Activated T-helper 2 cell treated with anti-CD3 and anti-CD28 coated beads, Interferon-gamma antibody, Interleukin-2, Interleukin-4, amounts not matched to agents 10 μg/mL and 5 μg/mL and 100 μg/mL, durations not matched to agents 14 hours and 24 hours and 36 hours (primary cell): ENCODE measurements at places on chromosomes 2 and 18. TPM values are rescaled to one million over a fixed set of nuclear protein-coding genes. Genes with fewer than 3 reads are reported as not detected.
A peak's percentile ranks its signal among the peaks of the same experiment; 100 is the strongest.

MTHFD2 gene
- 371 and 381 TPM in 2 replicates for total RNA-seq

RNU2-63P gene
- total RNA-seq: 19.7 and 21.6 TPM in 2 replicates

DNA sequence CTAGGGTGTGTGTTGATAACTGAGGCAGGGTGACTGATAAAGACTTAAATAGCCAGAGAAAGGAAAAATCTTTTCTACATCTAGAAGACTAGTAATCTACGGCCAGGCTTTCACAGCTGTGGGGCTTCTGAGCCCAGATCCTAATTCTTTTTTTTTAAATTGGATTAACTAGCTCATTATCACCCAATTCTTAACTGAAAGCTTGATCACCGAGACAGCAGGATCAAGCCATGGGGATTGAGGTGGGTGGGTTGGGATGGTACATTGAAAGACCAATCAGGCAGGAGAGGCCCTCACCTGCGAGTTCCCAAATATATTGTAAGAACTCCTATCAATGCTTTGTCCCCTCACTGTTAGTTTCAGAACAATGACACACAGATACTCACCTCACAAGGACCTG, 20.0 kb upstream of the NFE2L2 start:
- H3K4me3 ChIP-seq: no peak overlapping the region
- H3K36me3 ChIP-seq: peaks cover 9% of the 10 kb centered on the region
- H3K27me3 ChIP-seq: no peaks in the 10 kb centered on the region
- peaks cover 22% of the 10 kb centered on the region for H3K4me1 ChIP-seq
- DNase-seq: no peak
- no peak overlapping the region for H3K27ac ChIP-seq

- H3K27ac ChIP-seq: no peak overlapping the region
- H3K4me3 ChIP-seq: no peak overlapping the region
- no peak for DNase-seq
These were observed 23.1 kb downstream of the ST3GAL5 start for GRCh38 chr2:85865539-85866164.

C2orf68 gene
- total RNA-seq: 34.7 and 35.6 TPM in 2 replicates

ADAM23 gene
- 0.23 and 0.25 TPM in 2 replicates for total RNA-seq

TUBA3E gene
- total RNA-seq: not detected in 2 replicates

LINC00305 gene
- not detected in 2 replicates for total RNA-seq

DNA sequence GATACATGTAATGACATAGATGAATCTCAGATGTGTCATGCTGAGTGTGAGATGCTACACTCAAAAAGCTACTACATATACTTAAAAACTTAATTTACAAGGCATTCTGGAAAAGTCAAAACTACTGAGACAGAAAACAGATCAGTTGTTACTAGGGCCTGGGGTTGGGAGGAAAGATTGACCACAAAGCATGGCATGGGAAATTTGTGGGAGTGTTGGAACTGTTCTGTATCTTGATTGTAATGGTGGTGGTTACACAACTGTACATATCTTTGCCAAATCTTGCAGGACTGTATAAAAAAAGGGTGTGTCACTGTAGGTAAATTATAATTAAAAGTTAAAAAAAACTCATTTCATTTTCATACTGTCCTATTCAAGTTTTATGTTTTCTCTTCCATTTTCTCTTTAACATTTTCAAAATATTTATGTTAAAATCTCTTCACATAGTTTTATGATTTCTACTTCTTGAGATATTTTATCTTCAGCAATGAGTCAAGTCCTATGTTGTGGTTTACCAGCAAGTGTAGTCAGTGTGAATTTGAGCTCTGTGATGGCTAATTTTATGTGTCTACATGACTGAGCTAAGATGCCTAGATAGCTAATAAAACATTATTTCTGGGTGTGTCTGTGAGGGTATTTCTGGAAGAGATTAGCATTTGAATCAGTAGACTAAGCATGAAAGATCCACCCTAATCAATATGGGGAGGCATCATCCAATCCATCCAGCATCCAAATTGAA, 58.6 kb upstream of the VRK2 start:
- H3K36me3 ChIP-seq: no peaks in the 10 kb centered on the region
- no peak overlapping the region for H3K27ac ChIP-seq
- no peaks in the 10 kb centered on the region for H3K4me1 ChIP-seq
- no peak overlapping the region for H3K4me3 ChIP-seq

DNA sequence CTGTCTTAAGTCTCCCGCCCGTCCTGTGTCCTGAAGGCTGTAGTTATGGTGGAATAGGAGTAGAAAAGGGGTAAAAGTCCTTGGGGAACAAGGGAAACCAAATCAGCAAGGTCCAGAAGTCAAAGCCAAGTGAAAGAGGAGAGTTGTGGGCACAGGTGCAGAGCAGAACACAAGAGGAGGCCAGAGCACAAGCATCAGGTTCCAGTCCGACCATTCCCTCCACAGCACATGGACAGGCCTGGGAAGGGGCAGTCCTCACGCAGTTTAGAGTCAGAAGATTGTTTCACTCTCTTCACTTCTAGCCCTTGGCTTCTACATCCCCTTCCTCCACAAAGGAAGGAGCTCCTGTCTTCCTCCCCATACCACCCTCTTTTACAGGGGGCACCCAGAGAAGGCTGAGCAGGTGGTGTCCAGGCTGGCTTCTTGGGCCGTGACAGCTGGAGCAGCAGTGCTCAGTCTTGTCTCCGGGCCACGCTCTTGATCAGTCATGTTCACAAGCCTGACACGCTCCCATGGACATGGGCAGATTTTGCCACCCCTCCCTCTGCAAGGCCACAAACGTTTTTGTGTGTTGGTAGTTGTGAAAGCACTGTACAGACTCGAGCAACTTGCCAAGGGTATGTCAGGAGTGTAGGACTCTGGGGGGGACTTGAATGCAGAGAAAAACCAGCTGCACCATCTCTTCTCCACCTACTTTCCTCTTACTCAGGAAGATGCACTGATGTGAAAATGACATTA, 138.5 kb upstream of the DAPL1 start:
- no peaks in the 10 kb centered on the region for H3K27me3 ChIP-seq
- DNase-seq: no peak
- H3K36me3 ChIP-seq: no peaks in the 10 kb centered on the region
- H3K4me3 ChIP-seq: no peak overlapping the region

SERPINB4 gene
- not detected in 2 replicates for total RNA-seq

GRCh38 chr2:219962801-219963200, 335.4 kb downstream of the SLC4A3 start:
- no peak for DNase-seq
- no peak overlapping the region for H3K4me3 ChIP-seq
- H3K4me1 ChIP-seq: no peaks in the 10 kb centered on the region
- no peak overlapping the region for H3K27ac ChIP-seq
- no peaks in the 10 kb centered on the region for H3K27me3 ChIP-seq
- no peaks in the 10 kb centered on the region for H3K36me3 ChIP-seq

GRCh38 chr18:72868585-72869225, 918 bp upstream of the NETO1 start:
- H3K27me3 ChIP-seq: peaks cover 35% of the 10 kb centered on the region
- H3K4me1 ChIP-seq: no peaks in the 10 kb centered on the region
- H3K27ac ChIP-seq: no peak overlapping the region

IMMT gene
- total RNA-seq: 160 and 180 TPM in 2 replicates

- no peak for DNase-seq
- H3K4me3 ChIP-seq: no peak overlapping the region
- H3K36me3 ChIP-seq: no peaks in the 10 kb centered on the region
- peaks cover 38% of the 10 kb centered on the region for H3K27me3 ChIP-seq
- H3K4me1 ChIP-seq: peaks cover 10% of the 10 kb centered on the region
These were observed 9.1 kb upstream of the FAM124B start for GRCh38 chr2:224410946-224411561.

CCDC142 gene
- total RNA-seq: 25.1 and 26.9 TPM in 2 replicates

DNA sequence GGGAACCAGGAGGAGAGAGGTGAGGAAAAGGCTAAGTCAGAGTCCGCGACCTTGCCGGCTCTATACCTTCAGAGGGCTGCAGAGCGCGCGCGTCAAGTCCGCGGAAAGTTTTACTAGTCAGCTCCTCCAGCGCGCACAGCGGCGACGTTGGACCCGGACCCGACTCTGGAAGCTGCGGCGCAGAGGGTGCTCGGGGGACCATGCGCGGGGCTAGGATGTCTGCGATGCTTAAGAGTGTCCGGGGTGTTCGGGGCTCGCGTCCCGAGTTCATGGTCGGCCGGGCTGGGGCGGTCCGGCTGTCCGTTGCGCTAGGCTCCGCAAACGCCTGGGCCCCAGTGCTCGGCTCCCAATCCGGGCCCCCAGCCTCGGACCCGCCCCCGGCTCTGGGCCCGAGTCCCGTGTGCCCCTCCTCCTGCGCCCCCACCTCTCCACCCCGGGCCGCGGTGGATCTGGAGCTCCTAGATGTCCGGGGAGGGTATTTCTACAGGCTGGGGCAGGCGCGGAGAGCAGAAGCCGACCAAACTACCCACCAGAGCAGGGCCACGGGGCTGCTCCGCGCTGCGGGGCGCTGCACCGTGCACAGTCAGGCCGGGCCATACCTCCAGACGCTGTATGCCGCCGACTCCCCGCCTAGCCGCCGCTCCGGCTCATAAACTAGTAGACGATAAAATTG, at the start of gene LBX2:
Gene LBX2, minus strand, starts transcription at position 337 of the 673 bp plus-strand sequence. Its CDS starts 66 bp downstream, at position 271.
- H3K4me3 ChIP-seq: peak within 1 kb of the TSS; percentile 86
- peaks cover 37% of the 10 kb centered on the region for H3K36me3 ChIP-seq
- peak within 1 kb of the TSS; percentile 72 for H3K27ac ChIP-seq
- H3K27me3 ChIP-seq: peaks cover 30% of the 10 kb centered on the region
- H3K4me1 ChIP-seq: peaks cover 36% of the 10 kb centered on the region

GRCh38 chr2:62529758-62530157, 23.8 kb upstream of the TMEM17 start:
- no peak for DNase-seq
- H3K4me3 ChIP-seq: no peak overlapping the region
- no peaks in the 10 kb centered on the region for H3K4me1 ChIP-seq
- no peak overlapping the region for H3K27ac ChIP-seq

CFAP221 gene
- total RNA-seq: not detected in 2 replicates

GRCh38 chr18:62140259-62140658, 46.6 kb downstream of the PIGN start:
- DNase-seq: no peak
- H3K27ac ChIP-seq: no peak overlapping the region
- peaks cover 18% of the 10 kb centered on the region for H3K36me3 ChIP-seq
- H3K4me3 ChIP-seq: no peak overlapping the region
- no peaks in the 10 kb centered on the region for H3K27me3 ChIP-seq

M1AP gene
- not detected in 2 replicates for total RNA-seq

GRCh38 chr2:17940091-17940630, 61.7 kb downstream of the KCNS3 start:
- no peaks in the 10 kb centered on the region for H3K27me3 ChIP-seq
- no peaks in the 10 kb centered on the region for H3K4me1 ChIP-seq
- no peak overlapping the region for H3K4me3 ChIP-seq
- no peaks in the 10 kb centered on the region for H3K36me3 ChIP-seq

GRCh38 chr18:74916773-74917393, 292.1 kb downstream of the PTGR3 start:
- H3K36me3 ChIP-seq: no peaks in the 10 kb centered on the region
- H3K4me1 ChIP-seq: no peaks in the 10 kb centered on the region
- DNase-seq: no peak

GRCh38 chr2:28422908-28423741, 30.5 kb downstream of the FOSL2 start:
- H3K27me3 ChIP-seq: no peaks in the 10 kb centered on the region
- DNase-seq: no peak
- H3K27ac ChIP-seq: peak overlapping the region; percentile 74
- H3K4me1 ChIP-seq: peaks cover 52% of the 10 kb centered on the region
- no peak overlapping the region for H3K4me3 ChIP-seq

MROH2A gene
- not detected in 2 replicates for total RNA-seq

DNA sequence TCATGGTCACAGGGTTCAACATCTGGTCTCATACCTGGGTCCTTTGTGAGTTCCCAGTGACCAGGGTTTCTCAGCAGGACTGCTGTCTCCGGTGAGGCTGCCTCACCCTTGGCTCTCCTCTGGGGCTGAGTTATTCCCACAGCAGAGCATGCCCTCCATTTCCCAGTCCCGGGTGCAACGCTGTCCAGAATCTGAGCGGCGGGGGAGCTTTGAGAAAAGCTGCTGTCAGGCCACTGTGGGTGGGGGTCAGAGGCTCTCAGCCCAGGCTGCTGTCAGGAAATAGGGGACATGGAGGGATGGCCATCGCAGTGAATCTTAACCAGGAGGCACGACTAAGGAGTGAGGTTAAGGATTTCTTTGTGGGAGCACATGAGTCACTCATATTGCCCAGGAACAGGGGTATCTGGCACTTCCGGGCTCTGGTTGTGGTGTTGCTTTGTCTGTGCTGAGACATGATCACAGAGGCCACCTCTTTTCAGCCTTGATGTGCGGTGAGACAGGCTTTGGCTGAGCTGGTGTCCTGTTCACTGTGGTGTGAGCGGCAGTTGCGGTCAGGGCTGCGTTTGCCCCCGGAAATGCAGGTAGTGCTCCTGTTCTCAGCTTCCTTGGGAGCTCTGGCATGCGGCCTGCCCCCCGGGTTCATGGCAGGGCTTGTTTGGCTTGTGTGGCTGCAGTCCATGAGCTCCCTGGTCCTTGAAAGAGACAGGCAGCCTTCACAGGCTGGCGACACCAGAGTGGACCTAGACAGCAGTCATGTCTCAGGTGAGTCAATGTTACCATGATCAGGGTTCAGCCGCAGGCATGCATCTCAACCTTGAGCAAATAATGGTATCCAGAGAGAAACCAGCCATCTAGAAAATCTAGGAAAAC, 310.7 kb upstream of the MYT1L start:
- no peak overlapping the region for H3K27ac ChIP-seq
- H3K4me1 ChIP-seq: peaks cover 9% of the 10 kb centered on the region
- no peak for DNase-seq
- no peaks in the 10 kb centered on the region for H3K27me3 ChIP-seq
- no peaks in the 10 kb centered on the region for H3K36me3 ChIP-seq
- no peak overlapping the region for H3K4me3 ChIP-seq

GRCh38 chr2:30747206-30747605, 60.0 kb downstream of the CAPN13 start:
- H3K4me3 ChIP-seq: no peak overlapping the region
- H3K27me3 ChIP-seq: no peaks in the 10 kb centered on the region
- no peaks in the 10 kb centered on the region for H3K36me3 ChIP-seq
- no peak for DNase-seq
- no peaks in the 10 kb centered on the region for H3K4me1 ChIP-seq

DNA sequence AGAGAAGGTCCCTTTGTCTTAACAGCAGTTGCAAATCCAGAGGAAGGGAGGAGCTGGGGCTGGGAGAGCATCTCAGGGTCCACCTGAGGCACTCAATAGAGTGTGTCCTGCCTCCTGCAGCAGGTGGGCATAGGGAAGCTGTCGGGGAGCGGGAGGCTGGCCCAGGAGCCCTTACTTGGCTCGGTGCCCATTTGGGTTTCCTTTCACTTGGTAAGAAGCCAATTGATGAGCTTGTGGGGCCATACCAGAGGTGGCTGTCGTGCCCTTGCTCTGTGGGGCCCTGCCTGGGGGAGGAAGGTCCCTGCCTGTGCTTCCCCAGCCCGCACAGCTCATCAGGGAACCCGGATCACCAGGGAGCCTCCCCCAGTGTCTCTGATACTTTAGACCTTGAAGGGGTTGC, 229.7 kb downstream of the DYSF start:
- H3K36me3 ChIP-seq: no peaks in the 10 kb centered on the region
- H3K4me1 ChIP-seq: no peaks in the 10 kb centered on the region
- no peak for DNase-seq
- H3K27me3 ChIP-seq: no peaks in the 10 kb centered on the region
- no peak overlapping the region for H3K27ac ChIP-seq

- no peak overlapping the region for H3K4me3 ChIP-seq
- no peaks in the 10 kb centered on the region for H3K36me3 ChIP-seq
- H3K27ac ChIP-seq: no peak overlapping the region
- DNase-seq: no peak
These were observed 119.6 kb downstream of the INSIG2 start for GRCh38 chr2:118207889-118208288.

GREB1L gene
- not detected in 2 replicates for total RNA-seq

- H3K27me3 ChIP-seq: peaks cover 11% of the 10 kb centered on the region
- H3K27ac ChIP-seq: no peak overlapping the region
- H3K4me3 ChIP-seq: no peak overlapping the region
- H3K36me3 ChIP-seq: no peaks in the 10 kb centered on the region
- no peak for DNase-seq
- H3K4me1 ChIP-seq: peaks cover 23% of the 10 kb centered on the region
These were observed 208.5 kb downstream of the CAMKMT start for GRCh38 chr2:44570271-44570670.

CYP20A1 gene
- total RNA-seq: 21.0 and 23.2 TPM in 2 replicates
